IMR-90 (cell line): ENCODE measurements at places on chromosomes 5 and 9.
A peak's percentile ranks its signal among the peaks of the same experiment; 100 is the strongest.

DNA sequence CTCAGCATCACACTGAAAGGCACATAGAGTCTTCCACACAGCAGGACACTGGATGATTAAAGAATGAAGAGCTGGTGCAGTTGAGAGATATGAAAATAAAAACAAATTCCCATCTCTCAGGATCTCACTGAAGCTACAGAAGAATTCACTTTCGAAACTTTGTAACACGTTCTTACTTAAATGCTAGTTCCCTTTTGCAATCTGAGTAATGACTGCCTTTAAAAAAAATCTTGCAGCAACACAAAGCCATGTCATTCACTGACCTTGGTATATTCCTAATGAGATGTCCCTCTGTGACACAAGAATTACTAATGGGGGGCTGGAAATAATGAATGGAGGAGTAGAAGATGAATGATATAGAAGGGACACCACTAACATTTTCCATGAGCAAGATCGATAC, 201.8 kb downstream of the GLIS3 start:
- no peaks in the 10 kb centered on the region; the same call in 1 of the 2 replicates for H3K36me3 ChIP-seq
- no peak for DNase-seq
- H3K4me1 ChIP-seq: peaks cover 19% of the 10 kb centered on the region
- no peak overlapping the region for H3K4me3 ChIP-seq
- no peak overlapping the region for H3K27ac ChIP-seq

DNA sequence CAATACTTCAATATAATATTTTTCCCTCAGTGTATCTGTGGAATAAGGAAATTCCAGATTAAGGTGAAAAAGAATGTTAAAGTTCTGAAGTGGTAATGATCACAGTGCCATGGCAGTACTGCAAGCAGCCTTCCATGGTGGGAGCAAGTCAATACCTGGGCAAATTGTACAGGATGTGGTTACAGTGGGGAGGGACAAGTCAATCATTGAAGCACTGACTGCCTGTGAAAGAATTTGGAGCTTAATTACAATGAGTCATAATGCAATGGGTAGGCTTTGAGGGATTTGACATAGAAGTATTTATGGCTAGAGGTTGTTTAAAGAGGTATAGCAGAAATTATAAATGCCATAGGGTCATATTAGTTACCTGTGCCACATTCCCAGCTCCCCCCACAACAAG, 786.5 kb upstream of the ACO1 start:
- no peak for DNase-seq
- H3K4me1 ChIP-seq: no peaks in the 10 kb centered on the region
- no peaks in the 10 kb centered on the region for H3K27me3 ChIP-seq
- H3K4me3 ChIP-seq: no peak overlapping the region
- no peak overlapping the region for H3K27ac ChIP-seq
- H3K36me3 ChIP-seq: no peaks in the 10 kb centered on the region

- no peaks in the 10 kb centered on the region for H3K36me3 ChIP-seq
- H3K4me3 ChIP-seq: no peak overlapping the region
- no peaks in the 10 kb centered on the region for H3K27me3 ChIP-seq
- no peak overlapping the region for H3K27ac ChIP-seq
- no peak for DNase-seq
Measured at GRCh38 chr9:125397736-125398135, 136.1 kb downstream of the GAPVD1 start.

- H3K36me3 ChIP-seq: no peaks in the 10 kb centered on the region
- peaks cover 6% of the 10 kb centered on the region; the same call in 1 of the 2 replicates for H3K27me3 ChIP-seq
- peak; percentile 72 for DNase-seq
Measured at GRCh38 chr5:73218552-73219171, 45.7 kb downstream of the TMEM174 start.

GRCh38 chr9:83538172-83538889, at the start of gene FRMD3:
FRMD3 (minus strand) TSS chr9:83538401; CDS start chr9:83538231, 170 bp downstream.
- peak; percentile 16 for DNase-seq
- H3K4me1 ChIP-seq: no peaks in the 10 kb centered on the region
- H3K27ac ChIP-seq: no peak within 1 kb of the TSS

DNA sequence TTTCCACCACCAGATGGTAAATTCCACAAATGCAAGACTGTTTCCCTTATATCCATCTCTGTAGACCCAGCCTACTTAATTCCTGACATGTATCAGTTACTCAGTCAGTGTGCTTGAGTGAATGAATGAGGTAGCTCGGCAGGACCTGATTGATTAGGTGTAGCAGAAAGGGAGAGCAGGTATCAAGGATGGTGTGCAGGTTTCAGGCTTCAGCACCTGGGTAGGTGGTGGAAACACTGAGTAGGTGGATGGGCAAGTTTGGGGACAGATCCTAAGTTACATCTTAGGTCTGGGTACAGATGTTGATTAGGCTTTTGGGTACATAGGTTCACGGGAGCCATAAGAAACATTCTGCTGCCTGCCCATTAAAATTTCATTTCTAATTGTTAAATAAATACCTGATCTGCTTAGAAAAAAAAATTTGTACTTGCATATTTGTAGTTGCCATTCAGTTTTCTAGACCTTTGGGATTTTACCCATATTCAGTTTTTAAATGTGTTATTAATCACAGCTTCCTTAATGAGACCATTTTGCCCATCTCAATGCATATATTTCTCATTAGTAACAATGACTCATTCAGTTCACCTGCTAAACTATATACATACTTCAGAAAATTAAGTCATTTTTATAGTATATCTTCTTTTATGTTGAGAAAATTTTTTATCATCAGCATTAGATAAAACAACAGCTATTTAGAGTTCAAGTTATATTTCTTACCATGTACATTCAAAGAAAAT, 111.8 kb downstream of the INIP start:
- no peak for DNase-seq
- peaks cover 3% of the 10 kb centered on the region for H3K4me1 ChIP-seq
- H3K4me3 ChIP-seq: no peak overlapping the region

GRCh38 chr5:180193749-180194375, 15.1 kb downstream of the RASGEF1C start:
- no peaks in the 10 kb centered on the region for H3K4me1 ChIP-seq
- H3K27me3 ChIP-seq: 0 out of 2 replicates have a peak, but pooled peaks cover 4% of the 10 kb centered on the region
- no peak overlapping the region for H3K27ac ChIP-seq
- DNase-seq: no peak
- no peaks in the 10 kb centered on the region for H3K36me3 ChIP-seq

GRCh38 chr9:38315085-38315595, 77.4 kb upstream of the ALDH1B1 start:
- H3K36me3 ChIP-seq: no peaks in the 10 kb centered on the region
- DNase-seq: no peak
- H3K27me3 ChIP-seq: peaks cover 33% of the 10 kb centered on the region
- no peaks in the 10 kb centered on the region for H3K4me1 ChIP-seq
- no peak overlapping the region for H3K4me3 ChIP-seq

- no peak for DNase-seq
- peaks cover 6% of the 10 kb centered on the region for H3K27me3 ChIP-seq
- no peak overlapping the region for H3K4me3 ChIP-seq
- no peaks in the 10 kb centered on the region for H3K36me3 ChIP-seq
- no peaks in the 10 kb centered on the region for H3K4me1 ChIP-seq
Measured at GRCh38 chr9:109277451-109277850, 43.4 kb downstream of the EPB41L4B start.

- H3K4me1 ChIP-seq: no peaks in the 10 kb centered on the region
- H3K4me3 ChIP-seq: no peak overlapping the region
- H3K27me3 ChIP-seq: peaks cover 50% of the 10 kb centered on the region
- no peak overlapping the region for H3K27ac ChIP-seq
- no peaks in the 10 kb centered on the region for H3K36me3 ChIP-seq
Measured at GRCh38 chr5:181054138-181054537, 14.1 kb downstream of the BTNL9 start.

DNA sequence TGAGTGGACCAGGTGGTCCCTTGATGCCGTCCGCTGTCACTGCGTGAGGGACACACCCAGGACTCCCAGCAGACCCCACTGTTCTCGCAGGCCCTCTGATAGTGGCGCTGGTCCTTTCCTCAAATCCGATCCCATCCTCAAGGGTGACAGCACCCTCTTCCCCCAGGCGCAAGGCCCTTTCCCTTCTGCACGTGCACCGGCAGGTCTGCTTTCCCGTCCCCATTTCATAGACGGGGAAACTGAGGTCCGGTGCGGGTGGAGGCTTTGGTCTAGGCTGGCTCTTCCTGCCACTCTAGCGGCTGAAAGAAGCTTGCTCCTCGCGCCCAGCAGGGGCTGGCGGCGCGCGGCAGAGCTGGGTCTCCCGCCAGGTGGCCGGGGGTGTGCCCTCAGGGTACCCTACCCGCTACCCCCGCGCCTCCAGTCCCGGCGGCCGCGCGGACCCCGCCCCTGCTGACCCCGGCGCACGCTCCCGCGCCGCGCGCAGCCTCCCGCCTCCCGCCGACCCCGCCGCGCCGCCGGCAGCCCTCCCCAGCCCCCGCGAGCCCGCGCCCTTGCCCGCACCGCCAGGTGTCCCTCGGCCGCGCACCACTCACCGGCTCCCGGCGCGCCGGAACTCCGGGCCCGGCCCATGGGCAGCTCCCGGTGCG, 453 bp downstream of the RASGEF1C start:
- peaks cover 16% of the 10 kb centered on the region; the same call in 1 of the 2 replicates for H3K27me3 ChIP-seq
- H3K4me1 ChIP-seq: peaks cover 1% of the 10 kb centered on the region; the same call in 1 of the 2 replicates
- no peak overlapping the region for H3K27ac ChIP-seq
- H3K4me3 ChIP-seq: peak overlapping the region; percentile 41
- no peak for DNase-seq
- H3K36me3 ChIP-seq: no peaks in the 10 kb centered on the region

GRCh38 chr9:114688379-114688778, 6.4 kb upstream of the TEX48 start:
- H3K27ac ChIP-seq: no peak overlapping the region
- no peaks in the 10 kb centered on the region for H3K27me3 ChIP-seq
- peaks cover 8% of the 10 kb centered on the region for H3K4me1 ChIP-seq
- no peak for DNase-seq
- no peak overlapping the region for H3K4me3 ChIP-seq

DNA sequence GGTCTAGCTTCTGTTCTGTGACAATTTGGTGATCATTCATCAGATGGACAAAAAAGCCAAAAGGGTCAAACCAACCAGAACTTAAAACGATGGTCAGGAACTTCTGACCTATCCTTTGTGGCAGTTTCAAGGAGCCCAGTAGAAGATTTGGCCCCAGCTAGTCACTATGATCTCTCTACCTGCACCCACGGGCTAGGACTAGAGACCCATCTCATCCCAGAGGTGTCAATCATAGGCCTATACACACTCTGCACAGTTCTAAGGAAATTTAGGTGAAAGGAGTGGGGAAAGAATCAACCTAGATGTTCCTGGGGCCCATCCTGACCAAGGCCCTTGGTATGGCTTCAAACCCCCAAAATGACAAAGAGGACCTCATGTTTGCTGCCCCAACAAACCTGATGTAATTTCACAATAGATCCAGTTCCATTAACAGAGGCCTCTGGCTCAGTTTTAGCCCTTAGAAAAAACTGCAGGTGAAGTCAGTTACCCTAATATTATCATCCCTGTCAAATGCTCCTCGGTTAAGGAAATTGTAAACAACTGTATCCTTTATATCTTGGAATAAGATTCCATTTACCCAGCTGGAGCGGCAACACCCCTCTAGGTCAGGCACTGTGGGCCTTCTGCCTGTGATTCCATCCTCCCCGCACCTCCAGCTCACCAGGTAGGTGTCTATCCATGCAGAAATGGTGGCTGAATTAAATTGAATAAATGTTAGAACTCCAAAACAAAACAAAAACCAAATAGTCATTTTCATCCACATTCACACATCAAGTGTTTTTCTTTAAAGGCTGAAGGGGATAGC, 138.7 kb downstream of the ENC1 start:
- no peak for DNase-seq
- no peak overlapping the region for H3K4me3 ChIP-seq
- H3K27me3 ChIP-seq: no peaks in the 10 kb centered on the region; the same call in 1 of the 2 replicates
- no peak overlapping the region for H3K27ac ChIP-seq
- no peaks in the 10 kb centered on the region for H3K36me3 ChIP-seq
- no peaks in the 10 kb centered on the region; the same call in 1 of the 2 replicates for H3K4me1 ChIP-seq

DNA sequence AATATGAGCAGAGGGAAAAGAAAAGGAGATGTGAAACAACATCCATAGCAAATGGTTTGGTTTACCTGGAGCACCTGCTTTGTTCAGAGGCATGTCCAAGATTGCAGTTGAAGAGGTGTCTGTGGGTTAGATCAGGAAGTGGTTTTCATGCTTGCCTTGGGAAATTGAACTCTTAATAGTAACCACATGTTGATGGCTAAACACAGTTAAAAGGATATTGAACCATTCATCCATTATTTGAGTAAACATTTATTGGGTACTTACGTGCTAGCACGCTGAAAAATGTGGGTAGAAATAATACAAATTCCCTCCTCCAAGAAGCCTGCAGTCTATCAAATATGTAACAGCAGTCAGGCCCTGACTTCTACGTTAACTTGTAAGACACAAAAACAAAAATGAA, 235.7 kb upstream of the TNC start:
- DNase-seq: peak; percentile 6
- peaks cover 9% of the 10 kb centered on the region for H3K4me1 ChIP-seq
- H3K36me3 ChIP-seq: no peaks in the 10 kb centered on the region
- no peak overlapping the region for H3K27ac ChIP-seq
- H3K4me3 ChIP-seq: no peak overlapping the region
- no peaks in the 10 kb centered on the region; the same call in 1 of the 2 replicates for H3K27me3 ChIP-seq

- H3K4me1 ChIP-seq: peaks cover 7% of the 10 kb centered on the region; the same call in 1 of the 2 replicates
- DNase-seq: peak; percentile 80
- no peak overlapping the region for H3K27ac ChIP-seq
- H3K27me3 ChIP-seq: no peaks in the 10 kb centered on the region
- H3K36me3 ChIP-seq: no peaks in the 10 kb centered on the region; the same call in 1 of the 2 replicates
Measured at GRCh38 chr5:53994148-53994547, 316.2 kb downstream of the ARL15 start.

GRCh38 chr5:115544043-115544435, 536 bp downstream of the FEM1C start:
- DNase-seq: no peak
- peak overlapping the region; percentile 86 for H3K4me3 ChIP-seq
- peak overlapping the region; percentile 92 for H3K27ac ChIP-seq
- no peaks in the 10 kb centered on the region for H3K27me3 ChIP-seq

- no peaks in the 10 kb centered on the region for H3K36me3 ChIP-seq
- H3K27ac ChIP-seq: no peak overlapping the region
- no peaks in the 10 kb centered on the region for H3K27me3 ChIP-seq
- H3K4me1 ChIP-seq: peaks cover 5% of the 10 kb centered on the region
Measured at GRCh38 chr5:163563880-163564279, 58.5 kb downstream of the MAT2B start.

GRCh38 chr5:83197326-83197967, 120.1 kb downstream of the XRCC4 start:
- no peaks in the 10 kb centered on the region for H3K4me1 ChIP-seq
- no peak overlapping the region for H3K4me3 ChIP-seq
- H3K27me3 ChIP-seq: no peaks in the 10 kb centered on the region
- H3K27ac ChIP-seq: no peak overlapping the region
- no peaks in the 10 kb centered on the region for H3K36me3 ChIP-seq

GRCh38 chr5:26388976-26389375, 649.4 kb downstream of the CDH9 start:
- no peak for DNase-seq
- H3K27ac ChIP-seq: no peak overlapping the region
- no peaks in the 10 kb centered on the region for H3K4me1 ChIP-seq
- H3K36me3 ChIP-seq: no peaks in the 10 kb centered on the region

- no peak overlapping the region for H3K27ac ChIP-seq
- no peaks in the 10 kb centered on the region for H3K36me3 ChIP-seq
- no peaks in the 10 kb centered on the region for H3K4me1 ChIP-seq
- no peak overlapping the region for H3K4me3 ChIP-seq
Measured at GRCh38 chr9:22990349-22990748, 543.7 kb downstream of the DMRTA1 start.

GRCh38 chr5:20231040-20231439, 243.0 kb upstream of the CDH18 start:
- H3K36me3 ChIP-seq: no peaks in the 10 kb centered on the region
- no peaks in the 10 kb centered on the region for H3K4me1 ChIP-seq
- DNase-seq: peak; percentile 0
- no peak overlapping the region for H3K27ac ChIP-seq
- no peaks in the 10 kb centered on the region for H3K27me3 ChIP-seq
- H3K4me3 ChIP-seq: no peak overlapping the region

GRCh38 chr5:157582731-157583620, 7.4 kb upstream of the ADAM19 start:
- DNase-seq: no peak
- H3K27me3 ChIP-seq: no peaks in the 10 kb centered on the region
- H3K27ac ChIP-seq: no peak overlapping the region
- H3K36me3 ChIP-seq: no peaks in the 10 kb centered on the region
